NCI-H524 (cell line): ENCODE measurements at places on chromosomes 2 and 18.
A peak's percentile ranks its signal among the peaks of the same experiment; 100 is the strongest.

- DNase-seq = no peak
These were observed 19.7 kb upstream of the NYAP2 start for GRCh38 chr2:225379856-225380255.

DNA sequence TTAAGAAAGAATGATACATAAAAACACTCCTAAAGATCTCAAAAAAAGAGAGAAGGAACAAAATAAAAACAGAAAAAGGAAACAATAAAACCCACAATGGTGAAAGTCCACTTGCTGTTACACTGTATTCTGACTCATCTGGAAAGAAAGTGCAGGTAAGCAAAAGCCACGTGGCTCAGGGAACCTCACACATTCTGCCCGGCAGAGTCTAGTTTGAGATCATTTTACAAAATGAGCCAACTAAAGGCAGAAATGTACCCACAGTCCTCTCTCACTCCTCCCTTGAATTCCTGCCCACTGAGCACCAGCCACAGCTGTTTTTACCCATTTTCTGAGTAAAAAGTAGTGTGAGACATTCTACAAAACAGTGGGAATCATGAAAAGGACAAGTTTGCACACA, 10.0 kb downstream of the KCNH7 start:
- no peak for DNase-seq

DNA sequence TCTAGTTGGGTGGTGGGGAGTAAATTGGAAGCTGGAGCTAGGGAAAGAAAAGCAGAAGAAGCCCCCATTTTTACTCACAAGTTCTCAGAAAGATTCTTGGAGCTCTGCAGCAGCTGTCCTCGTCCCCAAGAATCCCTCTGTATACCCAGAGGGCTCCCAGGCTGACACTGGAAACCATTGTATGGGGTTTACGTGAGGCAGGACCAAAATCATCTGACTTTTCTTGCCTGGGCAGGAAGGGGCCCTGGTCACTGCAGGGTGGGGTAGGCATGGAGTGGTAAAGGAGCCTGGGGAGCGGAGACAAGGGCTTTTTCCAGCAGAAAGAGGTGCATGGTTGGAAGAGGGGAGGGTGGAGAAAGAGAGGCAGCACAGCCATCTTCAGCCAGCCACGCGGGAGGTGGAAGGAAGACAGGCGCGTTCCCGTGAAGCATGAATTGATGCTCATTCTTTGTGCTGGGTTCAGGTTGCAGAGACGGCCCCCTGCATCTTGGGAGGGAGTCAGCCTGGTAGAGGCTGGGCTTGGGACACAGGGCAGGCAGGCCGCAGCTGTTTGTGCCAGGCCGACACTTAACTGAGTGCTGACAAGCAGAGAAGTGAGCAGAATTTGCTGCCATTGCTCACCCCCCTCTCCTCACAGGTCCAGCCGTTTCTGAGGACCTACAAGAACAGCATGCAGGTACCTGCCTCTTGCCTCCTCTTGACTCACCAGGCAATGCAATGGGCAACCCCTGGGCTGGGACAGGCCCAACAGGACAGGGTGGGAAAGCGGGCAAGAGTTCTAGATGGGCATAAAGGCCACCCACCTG, 94.8 kb downstream of the PLB1 start:
- no peak for DNase-seq

DNA sequence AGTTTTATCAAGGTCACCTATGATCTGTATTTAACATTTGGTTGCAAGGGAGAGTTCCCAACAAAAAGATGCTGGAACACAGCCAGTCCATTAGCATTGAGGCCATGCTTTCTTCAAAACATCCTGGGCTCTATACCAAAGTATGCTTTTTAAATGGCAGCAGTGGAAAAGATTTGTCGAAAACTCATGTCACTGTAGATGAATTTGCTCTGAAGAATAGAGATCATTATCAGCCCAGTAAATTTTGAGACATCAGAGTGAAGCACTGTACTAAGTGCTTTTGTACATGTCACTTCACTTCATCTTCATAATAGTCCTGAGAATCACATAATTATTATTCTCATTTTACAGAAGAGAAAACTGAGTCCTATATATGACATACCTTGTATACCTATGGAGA, 189.8 kb downstream of the CAMKMT start:
- no peak for DNase-seq

DNA sequence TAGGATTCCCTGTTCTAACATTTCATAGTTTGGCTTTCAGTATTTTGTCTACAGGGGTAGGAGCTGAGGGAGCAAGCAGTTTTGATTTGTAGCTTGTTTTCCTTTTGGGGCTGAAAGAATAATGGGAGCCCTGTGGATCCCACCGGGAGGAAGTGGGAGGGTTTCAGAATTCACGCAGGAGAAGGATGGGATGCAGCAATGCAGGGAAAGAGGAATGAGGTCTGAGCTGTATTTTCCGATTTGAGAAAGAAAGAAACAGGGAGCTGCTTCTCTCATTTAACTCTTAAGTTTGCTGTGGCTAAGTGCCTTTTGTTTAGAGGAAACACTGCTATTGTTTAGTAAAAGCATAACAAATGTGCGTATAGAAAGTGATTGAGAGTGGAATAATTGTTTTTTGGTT, 141.0 kb downstream of the ADCYAP1 start:
- no peak for DNase-seq

GRCh38 chr2:128289439-128289838, 29.2 kb downstream of the HS6ST1 start:
- DNase-seq = peak; percentile 94
